ENCODE measurements at places on chromosomes 11 and 22.

GRCh38 chr11:73167363-73167954 lies 25.3 kb upstream of the FCHSD2 start:
- no peak for DNase-seq

DNA sequence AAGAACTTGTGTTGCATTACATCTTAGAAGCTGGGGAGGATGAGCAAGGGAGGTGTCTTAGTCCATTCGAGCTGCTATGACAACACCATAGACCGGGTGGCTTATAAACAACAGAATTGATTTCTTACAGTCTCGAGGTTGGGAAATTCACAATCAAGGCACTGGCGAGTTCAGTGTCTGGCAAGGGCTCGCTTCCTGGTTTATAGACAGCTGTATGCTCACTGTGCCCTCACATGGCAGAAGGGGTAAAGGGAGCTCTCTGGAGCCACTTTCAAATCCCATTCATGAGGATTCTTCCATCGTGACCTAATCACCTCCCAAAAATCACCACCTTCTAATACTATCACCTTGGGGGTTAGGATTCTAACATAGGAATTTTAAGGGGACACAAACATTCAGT lies 150.0 kb upstream of the NECTIN1 start:
- no peak for DNase-seq

- DNase-seq = no peak
These were observed 335.4 kb upstream of the NCAM1 start for GRCh38 chr11:112625814-112626213.

- DNase-seq = no peak
These were observed 6.8 kb downstream of the SAC3D1 start for GRCh38 chr11:65047581-65048422.

GRCh38 chr11:3831378-3832239 lies 9.2 kb downstream of the RHOG start:
- no peak for DNase-seq

DNA sequence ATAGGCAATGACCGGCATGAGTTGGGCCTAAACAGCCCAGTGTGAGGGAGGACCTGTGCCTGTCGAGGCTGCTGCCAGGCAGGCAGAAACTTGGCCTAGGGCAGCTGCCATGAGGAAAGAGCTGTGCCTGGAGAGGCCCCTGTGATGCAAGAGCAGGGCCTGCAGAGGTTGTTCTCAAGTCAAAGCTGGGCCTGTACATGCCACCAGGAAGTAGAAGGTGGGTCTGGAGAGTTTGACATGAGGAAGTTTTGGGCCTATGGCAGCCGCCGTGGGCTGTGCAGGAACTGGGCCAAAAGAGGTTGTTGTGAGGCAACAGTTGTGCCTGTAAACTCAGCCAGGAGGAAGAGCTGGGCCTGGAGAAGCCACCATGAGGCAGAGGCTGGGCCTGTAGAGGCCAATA lies 43.2 kb downstream of the OR4C45 start:
- no peak for DNase-seq

DNA sequence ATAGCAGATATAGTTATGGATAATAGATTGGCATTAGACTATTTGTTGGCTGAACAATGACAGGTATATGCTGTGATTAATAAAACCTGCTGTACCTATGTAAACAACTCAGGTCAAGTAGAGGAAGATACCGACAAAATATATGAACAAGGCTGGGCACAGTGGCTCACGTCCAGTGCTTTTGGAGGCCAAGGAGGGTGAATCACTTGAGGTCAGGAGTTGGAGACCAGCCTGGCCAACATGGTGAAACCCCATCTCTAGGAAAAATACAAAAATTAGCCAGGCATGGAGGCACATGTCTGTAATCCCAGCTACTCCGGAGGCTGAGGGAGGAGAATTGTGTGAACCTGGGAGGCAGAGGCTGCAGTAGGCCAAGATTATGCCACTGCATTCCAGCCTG lies 14.0 kb upstream of the CHKA start:
- no peak for DNase-seq

DNA sequence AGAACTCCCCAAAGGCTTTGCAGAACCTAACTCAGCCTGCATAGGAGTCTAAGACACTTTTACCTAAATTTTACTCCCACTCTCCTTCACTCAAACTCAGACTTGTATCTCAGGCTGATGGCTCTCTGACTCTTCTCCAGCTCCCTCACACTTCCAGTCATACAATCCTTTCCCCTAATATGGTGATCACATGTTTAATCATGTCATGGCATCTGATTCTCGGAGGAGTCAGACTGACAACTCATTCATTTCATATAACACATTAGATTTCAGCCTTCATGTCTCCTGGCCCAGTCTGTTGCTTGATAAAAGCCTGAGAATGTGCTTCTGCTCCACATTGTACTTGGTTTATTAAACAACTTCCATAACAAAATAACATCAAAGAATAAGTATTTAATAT lies 1503.9 kb upstream of the TENM4 start:
- DNase-seq = no peak

- no peak for DNase-seq
These were observed 62.6 kb upstream of the RASD2 start for GRCh38 chr22:35477911-35478582.

GRCh38 chr11:34335331-34335730 lies 22.5 kb downstream of the ABTB2 start:
- no peak for DNase-seq

DNA sequence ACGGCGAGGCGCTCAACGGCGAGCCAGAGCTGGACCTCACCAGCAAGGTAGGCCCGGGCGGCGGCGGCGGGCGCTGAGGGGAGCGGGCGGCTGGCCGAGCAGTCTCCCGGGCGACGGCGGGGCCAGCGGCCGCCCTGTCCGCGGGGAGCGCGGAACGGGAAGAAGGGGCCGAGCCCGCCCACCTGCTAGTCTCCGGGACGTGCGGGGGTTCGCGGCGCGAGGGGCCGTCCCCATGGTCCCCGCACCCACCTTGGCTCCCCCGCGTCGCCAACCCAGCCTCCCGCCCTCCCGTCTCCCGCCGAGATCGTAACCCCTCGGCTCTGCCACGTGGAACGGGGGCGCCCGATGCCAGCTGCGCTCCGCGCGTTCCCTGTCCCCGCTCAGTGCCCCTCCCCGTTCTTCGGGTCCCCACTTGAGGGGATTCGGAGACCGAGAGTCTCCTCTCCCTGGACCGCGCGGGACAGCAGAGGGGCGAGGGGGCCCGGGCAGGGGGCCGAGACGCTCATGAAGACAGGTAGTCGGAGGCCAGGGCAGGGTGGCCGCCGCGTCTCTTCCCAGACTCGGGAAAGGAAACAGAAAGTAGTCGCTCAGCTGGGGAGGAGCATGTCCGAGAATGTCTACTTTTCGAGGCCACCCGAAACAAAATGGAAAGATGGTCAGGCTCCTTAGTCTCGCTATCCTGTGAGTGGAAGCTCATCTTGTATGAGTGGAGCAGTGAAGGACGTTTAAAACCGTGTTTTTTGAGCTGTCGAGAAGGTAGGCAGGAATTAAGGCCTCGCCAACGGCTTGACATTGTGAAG lies 557 bp downstream of the GTPBP1 start:
- peak; percentile 19 for DNase-seq

DNA sequence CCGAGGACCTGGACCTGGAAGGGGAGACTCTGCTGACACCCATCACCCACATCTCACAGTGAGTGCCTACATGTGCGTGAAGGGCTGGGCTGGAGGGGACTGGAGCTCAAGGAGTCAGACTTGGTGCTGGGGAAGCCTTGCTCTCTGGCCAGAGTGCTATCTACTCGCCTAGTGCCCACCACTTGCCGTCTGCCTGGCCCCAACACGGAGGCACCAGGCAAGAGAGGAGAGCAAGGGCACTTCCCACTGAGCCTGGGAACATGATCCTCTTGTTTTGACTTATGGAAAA lies 37.8 kb downstream of the KCNQ1OT1 start:
- no peak for DNase-seq

GRCh38 chr22:37254867-37255233 lies 10.8 kb upstream of the RAC2 start:
- no peak for DNase-seq

- DNase-seq = no peak
These were observed 107.8 kb downstream of the FAR1 start for GRCh38 chr11:13776134-13776815.

DNA sequence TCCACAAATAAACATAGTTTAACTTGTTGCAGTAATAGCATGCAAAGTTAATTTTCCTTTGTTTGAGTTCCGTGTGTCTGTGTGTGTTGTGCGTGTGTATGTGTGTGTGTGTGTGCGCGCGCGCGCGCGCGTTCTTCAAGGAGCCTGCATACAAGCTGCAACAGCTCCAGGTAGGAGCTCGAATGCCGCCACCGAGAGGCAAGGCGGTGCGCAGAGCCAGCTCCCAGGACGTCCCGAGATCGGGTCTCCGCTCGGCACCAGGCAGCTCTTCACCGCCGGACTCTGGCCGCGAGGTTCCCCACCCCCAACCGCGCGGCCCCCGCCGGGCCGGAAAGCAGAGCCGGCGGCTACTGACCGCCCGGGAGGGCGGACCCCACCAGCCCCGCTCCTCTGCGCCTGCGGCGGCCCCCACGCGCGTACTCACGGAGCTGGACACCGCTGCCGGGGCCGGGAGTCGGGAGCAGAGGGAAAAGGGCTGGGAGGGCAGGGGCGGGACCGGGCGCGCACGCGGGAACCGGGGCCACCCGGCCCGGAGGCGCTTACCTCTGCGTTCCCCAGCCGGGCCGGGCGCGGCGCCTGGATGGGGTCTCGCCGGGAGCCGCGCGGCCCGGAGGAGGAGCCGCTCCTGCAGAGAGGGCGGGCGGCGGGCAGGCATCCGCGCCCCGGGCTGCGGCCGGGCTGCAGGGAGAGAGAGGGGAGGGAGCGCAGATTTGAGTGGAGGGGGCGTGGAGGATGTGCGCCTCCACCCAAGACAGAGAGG lies 40.4 kb upstream of the AKIP1 start:
- no peak for DNase-seq

- DNase-seq = no peak
These were observed 23.9 kb upstream of the MICAL2 start for GRCh38 chr11:12086271-12087074.

DNA sequence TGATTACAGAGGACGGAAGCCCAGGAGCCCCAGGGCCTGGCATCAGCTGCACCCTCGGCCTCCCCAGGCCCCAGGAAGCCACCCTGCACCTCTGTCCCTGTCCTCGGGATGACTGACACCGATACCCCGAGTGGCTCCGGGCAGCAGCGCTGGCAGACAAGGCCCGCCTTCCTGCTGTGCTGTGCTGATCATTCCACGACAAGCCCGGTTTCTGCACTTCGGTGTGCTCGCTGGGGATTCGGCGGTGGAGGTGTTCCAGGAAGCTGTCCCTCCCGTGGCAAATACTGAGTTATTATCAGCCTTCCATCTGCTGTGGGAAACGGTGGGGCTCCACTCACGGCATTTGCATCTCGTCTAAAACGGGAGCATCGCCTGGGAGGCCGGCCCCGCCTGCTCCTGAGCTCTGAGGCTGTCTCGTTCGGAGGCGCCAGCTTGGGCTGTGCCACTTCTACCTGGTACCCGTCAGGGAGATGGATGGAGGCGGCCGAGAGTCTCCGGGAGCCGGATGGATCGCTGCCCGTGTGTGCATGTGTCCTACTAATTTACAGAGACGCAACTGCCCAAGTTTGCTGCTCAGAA lies 506.1 kb downstream of the BRD1 start:
- DNase-seq = no peak

- DNase-seq = no peak
These were observed 6.7 kb downstream of the DDI1 start for GRCh38 chr11:104043142-104043541.

DNA sequence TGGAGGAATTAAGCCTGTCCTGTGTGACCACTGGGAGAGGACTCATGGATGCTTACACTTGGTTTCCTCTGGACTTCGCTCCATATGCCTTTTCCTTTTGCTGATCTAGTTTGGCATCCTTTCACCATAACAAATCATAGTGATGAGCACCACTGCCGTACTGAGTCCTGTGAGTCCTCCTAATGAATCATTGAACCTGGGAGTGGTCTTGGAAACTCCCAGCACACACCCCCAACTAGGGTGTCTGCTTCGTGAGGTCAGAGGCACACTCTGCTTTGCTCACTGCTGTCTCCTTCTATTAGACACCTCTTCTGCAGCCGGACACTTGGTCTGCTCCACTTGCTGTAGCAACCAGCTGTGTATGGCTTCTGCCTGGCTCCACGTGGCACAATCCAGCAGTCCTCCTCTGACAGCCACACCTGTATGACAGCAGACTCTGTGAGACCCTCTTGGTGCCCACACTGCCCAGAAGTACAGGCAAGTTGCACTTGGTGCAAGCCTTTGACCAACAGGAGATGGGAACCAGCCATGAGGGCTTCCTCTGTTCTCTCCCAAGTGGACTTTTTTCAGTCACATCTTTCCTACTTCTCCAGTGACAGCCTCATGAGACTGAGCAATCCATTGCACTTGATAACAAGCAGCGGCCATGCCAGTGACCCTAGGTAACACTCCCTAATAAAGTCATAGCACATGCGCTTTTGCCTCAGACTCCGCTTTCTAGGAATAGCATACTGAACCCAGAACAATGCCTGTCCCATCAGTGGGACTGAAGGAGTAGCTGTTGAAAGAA lies 65.0 kb upstream of the HMGXB4 start:
- DNase-seq = no peak

Data from activated CD8-positive, alpha-beta memory T cell treated with anti-CD3 and anti-CD28 coated beads for 4 hours (primary cell).